A549 (cell line): ENCODE measurements at places on chromosomes 13 and 19.

DNA sequence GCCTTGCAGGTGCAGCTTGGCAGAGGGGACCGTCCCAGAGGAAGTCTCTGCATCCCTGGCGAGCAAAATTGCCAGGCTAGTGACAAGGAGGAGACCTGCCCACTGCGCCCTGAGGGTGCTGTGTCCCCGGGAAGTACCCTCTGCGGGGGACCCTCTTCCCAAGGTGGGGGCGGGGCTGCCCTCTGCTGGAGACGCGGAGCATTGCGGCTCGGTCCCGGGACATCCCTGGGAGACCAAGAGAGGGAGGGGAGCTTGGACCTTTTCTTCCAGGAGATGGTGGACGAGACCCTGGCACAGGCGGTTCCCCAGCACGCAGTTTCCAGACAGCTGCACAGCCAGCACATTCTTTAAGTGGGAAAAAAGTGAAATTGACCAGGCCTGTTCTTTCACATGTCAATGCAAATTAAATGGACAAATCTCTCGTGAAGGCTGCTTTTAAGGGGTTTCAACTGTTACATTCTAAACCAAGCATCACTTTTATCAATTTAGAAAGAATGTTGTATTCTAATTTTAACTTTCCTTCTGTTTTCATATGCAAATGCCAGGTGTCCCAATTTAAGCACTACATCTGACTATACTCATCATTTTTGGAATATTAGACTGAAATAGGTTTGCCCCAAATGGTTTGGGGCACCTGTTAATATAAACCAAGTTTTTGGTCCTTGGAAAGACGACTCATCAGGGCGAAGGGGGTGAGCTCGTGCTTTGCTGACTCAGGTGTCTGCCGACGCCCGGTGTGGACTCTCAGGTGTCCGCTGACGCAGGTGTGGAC, 60.7 kb downstream of the MCF2L start:
- DNase-seq, result peak; percentile 21

DNA sequence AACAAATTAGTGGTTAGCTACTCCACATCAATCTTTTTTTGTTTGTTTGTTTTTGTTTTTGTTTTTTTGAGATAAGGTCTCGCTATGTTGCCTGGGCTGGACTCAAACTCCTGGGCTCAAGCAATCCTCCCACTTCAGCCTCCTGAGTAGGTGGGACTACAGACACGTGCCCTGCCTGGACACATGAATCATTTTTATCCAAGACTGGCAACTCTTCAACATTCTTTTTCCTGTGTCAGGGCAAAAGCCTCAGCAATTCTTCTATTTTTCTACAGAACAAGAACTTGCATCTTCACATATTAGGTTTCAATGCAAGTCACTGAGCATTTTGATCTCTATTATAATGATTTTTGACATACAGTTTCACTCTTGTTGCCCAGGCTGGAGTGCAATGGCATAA, 76.8 kb upstream of the LRCH1 start:
- DNase-seq, result no peak

DNA sequence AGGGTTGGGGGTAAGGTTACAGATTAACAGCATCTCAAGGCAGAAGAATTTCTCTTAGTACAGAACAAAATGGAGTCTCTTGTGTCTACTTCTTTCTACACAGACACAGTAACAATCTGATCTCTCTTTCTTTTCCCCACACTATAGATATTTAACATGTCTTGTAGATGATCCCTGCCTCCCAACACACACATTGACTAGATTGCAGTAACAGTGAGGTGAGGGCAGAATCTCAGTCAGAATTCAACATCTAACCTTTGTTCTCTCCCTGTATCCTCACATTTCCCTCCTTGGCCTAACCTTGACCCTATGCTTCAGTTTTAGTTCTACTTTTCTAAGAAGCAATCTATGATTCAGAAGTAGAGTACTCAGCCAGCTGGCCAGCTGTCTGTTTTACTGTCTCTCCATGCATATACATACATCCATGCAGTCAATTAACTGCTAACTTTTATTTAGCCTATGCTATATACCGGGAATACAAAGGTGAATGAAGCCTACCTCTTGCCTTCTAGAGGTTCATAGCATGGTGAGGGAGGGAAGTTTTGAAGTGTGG, 18.1 kb downstream of the DNAJC15 start:
- no peak for DNase-seq

- DNase-seq, result no peak
Measured at GRCh38 chr19:45528744-45529419, 21.6 kb downstream of the VASP start.

GRCh38 chr19:45253396-45254027, 2.4 kb downstream of the MARK4 start:
- DNase-seq, result no peak

DNA sequence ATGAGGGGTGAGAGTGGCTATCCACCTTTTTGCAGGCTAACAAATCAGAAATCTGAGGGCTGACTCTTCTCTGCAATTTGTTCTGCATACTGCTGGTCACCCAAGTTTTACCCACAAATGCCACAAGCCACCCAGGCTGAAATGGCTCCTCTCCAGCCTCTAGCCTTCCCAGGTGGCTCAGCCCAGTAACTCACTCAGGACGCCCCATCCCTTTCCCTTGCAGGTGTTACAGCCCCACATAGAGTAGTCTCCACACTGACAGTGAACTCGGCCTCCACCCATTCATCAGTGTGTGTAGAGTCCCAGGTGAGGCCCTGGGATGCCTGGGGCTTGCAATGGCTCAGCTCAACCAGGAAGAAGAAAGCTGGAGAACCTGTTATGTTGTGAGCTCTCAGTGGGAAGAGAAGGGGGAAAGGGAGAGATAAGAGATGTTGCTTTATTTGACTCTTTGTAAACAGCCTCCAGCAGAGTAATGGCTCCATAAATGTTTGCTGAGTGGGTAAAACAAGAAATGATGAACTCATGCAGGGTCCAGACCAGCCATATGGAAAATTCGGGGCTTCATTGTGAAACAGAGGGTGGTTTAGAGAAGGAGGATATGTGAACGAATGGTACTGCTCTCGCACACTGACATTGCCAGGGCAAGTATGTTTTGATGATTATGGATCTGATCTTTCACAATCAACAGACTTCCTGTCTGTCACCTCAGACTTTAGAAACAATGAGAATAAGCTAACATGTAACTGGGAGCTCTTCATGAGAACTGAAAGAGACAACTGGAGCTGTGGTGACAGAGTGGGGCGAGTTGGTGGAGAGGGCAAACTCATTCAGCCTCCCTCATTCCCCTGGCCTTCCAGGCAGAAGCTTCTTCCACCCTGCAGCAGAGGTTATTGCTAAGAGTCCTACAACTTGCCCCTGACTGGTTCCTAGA, 74.2 kb upstream of the RFC3 start:
- DNase-seq, result no peak

- DNase-seq, result no peak
Measured at GRCh38 chr19:40241809-40242384, 15.4 kb upstream of the CCNP start.

GRCh38 chr13:79679334-79679733, 198.4 kb downstream of the NDFIP2 start:
- peak; percentile 69 for DNase-seq

GRCh38 chr13:99895444-99896368, 75.9 kb downstream of the ZIC5 start:
- no peak for DNase-seq

DNA sequence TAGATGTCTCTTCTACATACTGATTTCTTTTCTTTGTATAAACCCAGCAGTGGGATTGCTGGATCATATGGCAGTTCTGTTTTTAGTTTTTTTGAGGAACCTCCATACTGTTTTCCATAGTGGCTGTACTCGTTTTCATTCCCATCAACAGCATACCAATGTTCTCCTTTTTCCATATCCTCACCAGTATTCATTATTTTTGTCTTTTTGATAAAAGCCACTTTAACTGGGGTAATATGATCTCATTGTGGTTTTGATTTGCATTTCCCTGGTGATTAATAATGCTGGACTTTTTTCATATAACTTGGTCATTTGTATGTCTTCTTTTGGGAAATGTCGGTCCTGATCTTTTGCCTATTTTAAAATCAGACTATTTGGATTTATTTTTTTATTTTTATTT, 108.5 kb downstream of the PAN3 start:
- DNase-seq, result no peak

DNA sequence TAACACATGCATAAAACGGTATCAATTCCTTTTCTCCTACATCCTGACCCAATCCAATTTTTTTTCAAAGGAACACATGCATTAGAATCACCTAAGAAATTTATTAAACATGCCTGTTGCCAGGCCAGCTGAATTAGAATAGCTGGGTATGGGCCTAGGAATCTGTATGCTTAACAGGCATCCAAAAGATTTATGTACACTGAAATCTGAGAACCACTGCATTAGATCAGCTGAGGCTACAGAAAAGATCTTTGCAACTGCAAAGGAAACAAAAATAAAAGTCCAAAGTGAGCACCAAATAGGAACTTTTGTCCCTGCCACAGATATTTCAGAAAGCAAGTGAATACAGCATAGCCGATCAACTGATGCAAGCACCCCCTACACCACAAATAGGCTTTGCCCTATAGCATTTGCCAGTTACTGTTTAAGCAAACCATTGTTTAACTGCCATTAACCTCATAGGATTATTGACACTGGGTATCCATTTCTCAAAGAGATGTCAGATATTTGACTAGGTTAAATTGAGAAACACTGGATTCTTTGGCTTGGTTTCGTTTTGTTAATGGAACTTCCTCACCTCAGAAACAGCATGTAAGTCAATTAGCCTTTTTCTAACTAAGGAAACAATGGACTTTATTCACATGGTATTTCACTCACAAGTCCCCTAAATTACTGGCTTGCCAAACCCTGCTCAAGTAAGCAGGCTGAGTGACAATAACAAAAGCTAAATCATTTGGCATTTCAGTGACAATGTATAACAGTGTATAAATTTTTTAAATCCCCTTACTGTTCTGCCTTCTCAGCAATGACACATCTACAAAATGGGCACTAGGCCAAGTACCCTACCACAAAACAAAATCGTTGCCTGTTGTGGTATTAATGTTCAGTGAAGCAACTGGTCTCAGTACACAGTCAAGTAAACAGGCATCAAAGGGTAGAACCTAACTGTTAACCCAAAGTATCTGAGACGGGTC, 67.8 kb downstream of the SUCLA2 start:
- DNase-seq, result no peak

DNA sequence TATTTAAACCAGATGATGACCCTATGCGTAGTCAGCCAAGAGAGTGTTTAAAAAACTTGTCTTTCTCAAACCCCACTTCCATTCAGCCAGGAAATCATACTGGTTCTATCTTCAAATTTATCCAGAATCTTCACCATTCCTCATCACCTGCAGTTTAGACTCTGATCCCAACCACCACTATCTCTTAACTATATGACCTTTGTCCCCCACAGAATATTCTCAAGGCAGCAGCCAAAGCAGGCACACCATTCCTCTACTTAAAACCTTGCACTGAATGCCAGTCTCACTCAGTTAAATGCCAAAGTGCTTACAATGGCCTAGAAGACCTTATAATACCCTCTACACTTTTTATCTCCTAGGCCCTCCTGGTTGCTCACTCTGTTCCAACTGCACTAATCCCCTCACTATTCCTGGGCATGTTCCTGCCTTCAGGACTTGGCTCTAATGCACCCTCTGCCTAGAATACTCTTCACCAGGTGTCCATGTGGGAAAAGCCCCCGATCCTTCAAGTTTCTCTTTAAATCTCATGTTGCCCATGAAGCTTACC, 10.1 kb downstream of the SUCLA2 start:
- no peak for DNase-seq

- DNase-seq, result no peak
Measured at GRCh38 chr13:99015606-99016490, 38.0 kb upstream of the DOCK9 start.

GRCh38 chr13:45705918-45706317, 3.8 kb downstream of the CBY2 start:
- no peak for DNase-seq

DNA sequence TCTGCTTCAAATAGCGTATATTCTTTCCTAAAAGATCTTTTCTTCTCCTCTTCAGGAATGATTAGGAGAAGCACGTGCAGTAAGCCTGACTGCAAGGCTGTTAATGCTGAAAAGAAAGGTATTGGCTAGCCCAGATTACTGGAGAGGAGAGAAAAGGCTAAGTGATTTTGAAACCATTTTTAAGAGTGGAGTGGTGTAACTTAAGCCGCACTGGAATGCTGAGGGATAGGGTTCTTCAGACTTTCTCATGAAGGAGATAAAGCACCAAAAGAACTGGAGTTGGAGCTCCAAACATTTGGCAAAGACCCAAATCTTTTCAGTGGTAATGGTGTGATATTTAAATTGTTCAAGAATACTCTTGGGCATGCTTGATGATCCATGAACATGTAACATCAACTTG, 388.3 kb downstream of the COG6 start:
- DNase-seq, result no peak

DNA sequence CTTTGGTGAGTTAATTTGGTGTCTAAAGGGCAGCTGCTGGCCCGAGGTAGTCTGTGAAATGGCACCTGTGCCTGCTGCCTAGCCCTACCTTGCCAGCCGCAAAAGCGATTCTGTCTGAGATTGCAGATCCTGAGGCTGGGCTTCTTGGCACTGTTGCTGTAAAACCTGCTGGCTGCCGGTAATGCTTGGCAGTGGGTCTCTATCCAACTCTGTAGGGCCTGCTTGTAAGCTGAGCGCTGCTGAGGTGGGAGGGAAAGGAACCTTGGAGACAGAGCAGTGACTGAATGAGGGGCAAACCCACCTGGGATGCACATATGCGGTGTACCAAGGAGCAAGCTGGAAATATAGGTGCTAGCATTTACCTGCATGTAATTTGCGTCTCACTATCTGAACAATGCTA, 11.7 kb downstream of the LCP1 start:
- no peak for DNase-seq

- no peak for DNase-seq
Measured at GRCh38 chr13:76363682-76364289, 522.4 kb downstream of the KCTD12 start.

DNA sequence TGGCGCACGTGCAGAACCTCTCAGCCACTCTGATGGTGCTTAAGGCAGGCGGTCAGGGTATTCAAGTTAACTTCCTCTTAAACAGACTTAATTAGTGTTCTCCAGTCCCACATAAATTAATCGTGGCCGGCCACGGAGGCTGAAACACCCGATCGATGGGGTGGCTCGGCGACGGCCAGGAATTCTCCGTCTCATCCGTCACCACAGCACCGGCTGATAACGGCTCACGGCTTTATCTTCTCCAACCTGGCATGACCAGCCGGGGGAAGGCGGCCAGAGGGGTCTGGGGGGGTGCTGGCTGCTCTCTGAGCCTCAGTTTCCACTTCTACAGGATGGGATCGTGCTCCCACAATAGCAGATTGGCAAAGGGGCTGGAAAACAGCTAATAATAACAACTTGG, 32.6 kb upstream of the TCF3 start:
- DNase-seq, result no peak
